ENCODE measurements at places on chromosomes 11 and 22. TPM values are rescaled to one million over a fixed set of nuclear protein-coding genes. Genes with fewer than 3 reads are reported as not detected.
A peak's percentile ranks its signal among the peaks of the same experiment; 100 is the strongest.

TREH gene
- total RNA-seq, result not detected

KIAA0930 gene
- total RNA-seq, result 31.9 TPM

- DNase-seq, result no peak
Measured at GRCh38 chr11:65159012-65159411, 11.0 kb upstream of the SPDYC start.

DNA sequence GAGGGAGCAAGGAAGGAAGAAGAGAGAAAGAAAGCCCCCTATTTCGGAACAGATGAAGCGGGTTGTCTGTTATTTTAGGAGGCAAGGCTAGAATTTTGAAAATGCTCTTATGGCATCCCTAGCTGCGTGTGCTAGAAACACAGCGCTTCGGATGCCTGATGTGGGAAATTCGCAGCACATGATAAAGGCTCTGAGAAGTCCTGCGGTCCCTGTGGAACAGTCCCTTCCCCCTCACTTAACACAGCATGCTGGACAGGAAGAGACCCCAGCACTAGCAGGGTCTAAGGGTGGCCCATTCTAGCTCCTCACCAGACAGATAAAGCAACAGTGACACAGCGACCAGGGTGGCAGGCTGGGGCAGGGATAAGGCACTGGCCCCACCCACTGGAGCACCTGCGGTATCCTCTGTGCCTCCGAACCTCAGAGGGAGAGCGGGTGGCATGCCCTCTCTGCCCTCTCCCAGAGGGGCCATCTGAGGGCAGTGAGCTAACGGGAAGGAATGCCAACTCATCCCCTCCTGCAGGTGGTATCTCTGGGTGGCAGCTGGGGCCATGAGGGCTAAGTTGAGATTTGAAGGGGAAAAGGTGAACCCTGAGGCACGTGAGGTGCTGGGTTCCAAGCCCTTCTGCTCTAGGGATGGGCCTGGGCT, 75.7 kb downstream of the SCUBE1 start:
- no peak for DNase-seq

RIMBP3C gene
- total RNA-seq, result 0.46 TPM

GRCh38 chr22:48393041-48393370, 1434.7 kb downstream of the BRD1 start:
- no peak for DNase-seq

DNA sequence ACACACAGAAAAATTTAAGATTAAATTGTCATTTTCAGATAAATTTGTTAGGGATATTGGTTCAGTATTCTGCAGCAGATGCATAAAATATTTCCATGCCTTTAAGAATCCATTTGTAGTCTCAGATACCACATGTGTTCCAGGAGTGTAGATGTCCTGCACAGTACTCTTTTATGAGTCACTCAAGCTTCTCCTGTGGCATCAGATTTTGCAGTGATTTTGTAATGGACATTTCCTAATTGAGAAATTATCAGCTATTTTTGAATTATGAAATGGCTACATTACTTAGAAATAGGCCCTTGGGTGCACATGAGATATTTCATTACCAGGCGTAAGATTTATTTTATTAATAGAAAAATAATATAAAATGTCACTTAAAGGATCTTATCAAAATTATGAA, 18.9 kb downstream of the MMP3 start:
- no peak for DNase-seq

HIC2 gene
- total RNA-seq, result 3.7 TPM

- DNase-seq, result no peak
Measured at GRCh38 chr11:47967577-47968525, 12.5 kb upstream of the PTPRJ start.

RNF215 gene
- 8.8 TPM for total RNA-seq

TMX2 gene
- total RNA-seq, result 57.2 TPM

KCNQ1 gene
- total RNA-seq, result 10.8 TPM

DNA sequence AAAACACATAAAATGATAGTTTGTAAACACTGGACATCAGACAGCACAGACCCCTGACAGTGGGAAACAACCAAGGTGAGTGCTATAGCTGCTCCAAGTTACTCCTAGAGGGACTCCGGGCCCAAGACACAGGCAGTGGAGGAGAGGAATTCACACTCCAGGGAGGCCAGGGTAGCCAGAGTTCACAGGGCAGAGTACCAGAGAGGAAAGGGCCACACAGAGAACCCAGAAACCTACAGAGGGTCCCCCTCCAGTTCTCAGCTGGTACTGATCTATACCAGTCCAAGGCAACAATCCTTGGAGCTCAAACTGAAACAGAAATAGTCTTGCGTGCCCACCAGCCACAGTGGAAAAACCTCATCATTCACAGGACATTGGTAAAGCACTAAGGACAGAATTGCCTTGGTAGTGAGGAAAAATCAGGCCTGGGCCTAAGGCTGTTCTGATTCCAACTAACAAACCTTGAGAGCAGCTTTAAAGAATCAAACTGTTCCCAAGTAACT, 7.6 kb downstream of the VPS37C start:
- no peak for DNase-seq

DNA sequence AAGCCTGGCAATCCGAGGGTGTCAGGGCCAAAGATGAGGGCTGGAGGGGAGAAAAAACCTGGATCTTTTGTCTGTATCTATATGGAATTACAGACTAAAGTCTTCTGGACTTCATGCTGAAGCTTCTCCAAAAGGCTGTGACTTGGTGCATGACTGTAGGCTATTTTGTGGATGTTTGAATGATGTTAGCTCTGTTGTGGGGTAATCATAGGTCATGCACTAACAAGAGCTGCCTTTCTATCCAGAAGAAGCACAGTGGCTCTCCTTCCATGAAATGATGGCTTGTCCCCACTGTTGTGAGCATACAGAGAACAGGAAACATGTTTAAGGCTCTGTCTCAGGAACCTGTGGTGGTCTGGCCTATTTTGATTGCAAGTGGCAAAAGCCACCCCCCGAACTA, 263.3 kb upstream of the PLET1 start:
- no peak for DNase-seq

DNA sequence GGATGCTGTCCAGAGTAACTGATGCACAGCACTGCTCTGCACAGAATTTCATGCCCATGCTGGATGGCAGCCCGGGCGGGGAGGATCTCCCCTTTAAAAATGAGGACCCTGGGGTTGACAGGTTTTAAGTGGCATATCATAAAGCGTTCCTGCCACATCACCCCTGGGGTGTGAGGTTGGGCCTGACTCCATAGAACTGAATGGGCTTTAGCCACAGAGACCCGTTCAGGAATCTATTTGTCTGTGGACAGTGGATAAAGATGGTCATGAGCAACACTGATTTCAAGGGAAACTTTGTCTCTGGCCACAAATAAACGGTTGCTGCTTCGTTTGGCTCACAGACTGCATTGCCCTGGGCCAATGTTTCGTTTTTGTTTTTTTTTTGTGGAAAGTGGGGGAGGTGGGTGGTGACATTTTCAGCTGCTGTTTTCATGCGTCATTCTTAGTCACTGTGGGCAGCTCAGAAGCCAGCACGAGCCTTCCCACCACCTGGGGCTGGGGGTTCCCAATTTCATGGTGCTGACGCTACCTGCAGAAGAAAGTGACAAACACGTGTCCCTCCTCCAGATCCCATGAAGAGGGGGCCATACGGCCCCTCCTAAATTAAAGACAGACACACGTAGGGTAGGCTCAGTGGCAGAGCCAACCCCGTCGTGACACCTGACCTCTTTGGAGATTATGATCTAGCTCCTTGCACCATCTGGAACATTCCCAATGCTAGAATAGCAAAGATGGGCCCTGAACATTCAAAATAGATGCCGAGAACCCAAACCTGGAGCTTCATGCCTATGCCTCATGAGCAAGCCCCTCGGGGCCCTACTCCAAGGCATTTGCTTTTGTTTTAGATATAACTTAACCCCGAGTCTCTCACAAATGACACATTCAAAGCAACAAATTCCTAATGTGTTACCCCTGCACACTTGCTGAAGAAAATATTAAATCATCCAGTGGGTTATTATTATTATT, 54.8 kb upstream of the PHF21B start:
- peak; percentile 85 for DNase-seq

DNA sequence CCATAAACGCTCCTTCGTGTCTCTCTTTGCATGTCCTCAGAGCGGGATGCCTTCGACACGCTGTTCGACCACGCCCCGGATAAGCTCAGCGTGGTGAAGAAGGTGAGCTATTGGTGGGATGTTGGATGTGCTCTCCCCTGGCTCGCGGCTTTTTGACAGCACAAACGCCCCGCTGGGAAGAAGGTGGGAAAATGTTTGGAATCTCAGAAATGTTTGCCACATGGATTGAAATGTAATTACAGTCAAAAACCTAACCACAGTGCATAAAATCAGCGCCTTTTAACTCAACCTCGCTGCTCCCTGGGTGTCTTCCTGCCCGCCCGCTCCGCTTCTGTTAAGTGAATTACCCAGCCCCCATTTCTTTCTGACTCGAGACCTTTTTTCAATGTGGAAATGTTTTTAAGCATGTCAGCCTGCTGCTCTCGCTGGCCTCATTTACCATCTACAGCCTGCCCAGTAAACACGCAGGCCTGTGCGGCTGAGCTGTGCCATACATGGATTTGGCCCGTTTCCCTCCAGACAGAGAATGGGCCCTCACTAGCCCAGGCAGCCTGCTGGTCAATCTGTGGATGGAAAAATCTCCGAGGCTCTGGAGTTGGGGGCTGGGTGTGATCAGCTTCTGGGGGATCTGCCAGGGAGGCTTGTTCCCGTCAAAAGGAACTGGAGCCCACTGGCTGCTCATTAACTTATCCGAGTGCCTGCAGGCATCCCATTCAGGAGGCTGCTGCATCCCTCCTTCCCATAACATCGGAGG, 32.7 kb upstream of the PARVG start:
- no peak for DNase-seq

GRCh38 chr22:30267382-30268302, 991 bp upstream of the OSM start:
- DNase-seq, result peak; percentile 77

- DNase-seq, result no peak
Measured at GRCh38 chr11:82978422-82979099, 77.0 kb downstream of the DDIAS start.

DNA sequence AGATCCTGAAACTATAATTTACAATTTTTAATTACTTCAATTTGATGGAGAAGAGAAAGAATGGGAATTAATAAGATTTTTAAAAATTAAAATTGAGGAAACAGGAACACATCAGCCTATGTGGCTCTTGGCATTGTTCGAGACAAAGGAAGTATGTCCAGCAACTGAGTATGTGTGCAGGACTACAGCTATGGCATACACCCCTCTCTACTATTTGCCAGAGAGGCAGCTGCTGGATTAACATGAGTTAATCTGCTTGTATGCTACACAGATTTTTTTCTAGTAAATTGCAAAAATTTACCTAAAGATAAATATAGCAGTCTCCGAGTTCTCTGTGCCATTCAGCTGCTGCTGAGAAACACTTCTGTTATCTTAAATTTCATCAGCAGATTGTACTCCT, 70.6 kb downstream of the PHF21A start:
- no peak for DNase-seq

CBL gene
- 30.8 TPM for total RNA-seq

MN1 gene
- 0.07 TPM for total RNA-seq

- DNase-seq, result peak; percentile 8
Measured at GRCh38 chr11:67304511-67305113, 1.3 kb downstream of the SSH3 start.

DNA sequence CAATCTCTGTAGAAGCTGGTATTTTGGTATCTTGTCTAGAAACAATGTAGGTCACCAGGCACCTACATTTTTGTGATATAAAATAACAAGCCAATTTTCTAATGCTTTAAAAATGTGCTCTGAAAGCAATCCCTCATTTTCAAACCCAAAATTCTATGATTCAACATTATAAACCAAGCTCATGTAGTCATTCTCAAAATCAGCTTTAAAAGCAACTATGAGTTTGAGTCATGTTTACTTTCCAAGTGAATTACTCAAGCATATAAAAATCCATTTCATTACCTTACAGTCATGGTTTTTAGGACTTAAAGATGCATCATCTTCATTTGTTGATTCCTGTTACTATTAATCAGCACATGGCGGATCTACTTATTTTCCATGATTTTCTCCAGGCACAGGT, 216.4 kb downstream of the GRM5 start:
- DNase-seq, result no peak

- peak; percentile 19 for DNase-seq
Measured at GRCh38 chr11:110430267-110431050, 711 bp downstream of the FDX1 start.

LYVE1 gene
- total RNA-seq, result not detected

- DNase-seq, result peak; percentile 43
Measured at GRCh38 chr22:18103527-18104269, 6.9 kb upstream of the TUBA8 start.

DNA sequence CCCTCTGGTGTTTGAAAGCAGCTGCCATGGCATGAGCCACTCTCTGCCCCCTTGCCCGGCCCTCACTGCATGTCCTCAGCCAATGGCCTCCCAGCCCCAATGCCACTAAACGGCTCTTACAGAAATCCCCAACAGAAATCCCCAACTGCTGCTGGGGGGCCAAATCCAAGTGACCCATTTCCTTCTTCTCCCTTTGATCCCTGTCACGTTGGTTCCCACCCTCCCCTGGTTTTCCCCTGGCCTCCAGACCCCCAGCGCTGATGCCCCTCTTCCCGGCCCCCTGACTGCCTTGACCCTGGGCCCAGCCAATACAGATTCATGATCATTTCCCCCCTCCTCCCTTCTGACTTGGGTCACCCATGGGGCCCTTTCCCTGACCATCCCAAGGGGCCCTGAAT, 30.9 kb downstream of the IGLL1 start:
- no peak for DNase-seq

DNA sequence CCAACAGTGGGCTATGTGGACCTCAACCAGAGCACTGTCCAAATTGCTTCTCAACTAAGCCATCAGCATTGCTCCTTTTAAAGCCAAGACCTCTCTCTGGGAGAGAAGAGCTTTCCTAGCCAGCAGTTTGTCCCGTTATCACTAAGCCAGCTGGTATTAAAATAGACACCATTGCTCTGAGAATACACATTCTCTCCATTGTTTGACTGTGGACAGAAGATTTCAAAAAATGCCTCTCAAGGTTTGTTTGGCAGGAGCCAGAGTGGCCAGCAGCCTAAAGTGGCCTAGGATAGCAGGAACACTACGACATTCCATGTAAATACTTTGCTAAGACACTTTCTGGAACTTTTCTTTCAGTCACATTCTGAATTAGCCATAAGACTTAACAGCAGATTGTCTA, 41.3 kb downstream of the EIF4ENIF1 start:
- no peak for DNase-seq

GRCh38 chr11:90737444-90738050, 514.7 kb upstream of the CHORDC1 start:
- no peak for DNase-seq

OR51B2 gene
- not detected for total RNA-seq

MMP26 gene
- total RNA-seq, result not detected

- no peak for DNase-seq
Measured at GRCh38 chr22:47449508-47450270, 687.2 kb downstream of the TBC1D22A start.

DNA sequence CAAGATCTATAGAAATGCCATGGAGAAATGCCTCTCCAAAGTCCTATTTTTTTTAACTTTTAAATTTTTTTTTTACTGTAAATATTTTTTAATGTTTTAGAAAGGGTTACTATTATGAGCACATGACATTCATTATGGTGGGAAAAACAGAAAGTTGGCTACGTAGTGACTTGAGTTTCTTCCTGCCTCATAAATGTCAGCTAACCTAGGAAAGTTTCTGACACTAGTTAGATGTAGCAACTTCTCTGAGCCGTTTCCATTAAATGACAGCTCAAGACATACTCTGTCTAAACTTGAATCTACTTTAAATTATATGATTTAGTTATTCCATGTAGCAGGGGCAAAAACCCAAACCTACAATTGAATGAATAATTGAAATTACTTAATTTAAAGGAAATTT, 18.4 kb upstream of the CTSC start:
- no peak for DNase-seq

HEPN1 gene
- total RNA-seq, result not detected
